ENCODE measurements at places on chromosomes 12 and 14.
A peak's percentile ranks its signal among the peaks of the same experiment; 100 is the strongest.

DNA sequence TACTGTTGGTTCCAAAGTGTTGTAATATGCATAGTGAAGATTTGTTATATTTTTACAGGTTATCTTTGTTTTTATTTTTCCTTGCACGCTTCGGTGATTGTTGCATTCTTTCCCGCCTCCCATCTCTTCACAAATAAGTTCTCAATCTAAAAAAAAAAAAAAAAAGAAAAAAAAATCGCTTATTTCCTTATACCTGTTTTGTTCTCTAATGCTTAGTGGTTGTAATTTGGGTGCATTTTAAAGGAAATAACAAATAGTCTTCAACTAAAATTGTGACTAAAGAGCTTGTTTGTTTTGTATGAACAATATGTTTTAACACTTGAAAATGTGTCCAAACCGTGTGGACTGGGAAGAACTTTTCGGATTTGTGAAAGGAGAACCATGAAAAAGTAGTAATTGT, 1.5 kb downstream of the CAND1 start:
- no peak for DNase-seq

DNA sequence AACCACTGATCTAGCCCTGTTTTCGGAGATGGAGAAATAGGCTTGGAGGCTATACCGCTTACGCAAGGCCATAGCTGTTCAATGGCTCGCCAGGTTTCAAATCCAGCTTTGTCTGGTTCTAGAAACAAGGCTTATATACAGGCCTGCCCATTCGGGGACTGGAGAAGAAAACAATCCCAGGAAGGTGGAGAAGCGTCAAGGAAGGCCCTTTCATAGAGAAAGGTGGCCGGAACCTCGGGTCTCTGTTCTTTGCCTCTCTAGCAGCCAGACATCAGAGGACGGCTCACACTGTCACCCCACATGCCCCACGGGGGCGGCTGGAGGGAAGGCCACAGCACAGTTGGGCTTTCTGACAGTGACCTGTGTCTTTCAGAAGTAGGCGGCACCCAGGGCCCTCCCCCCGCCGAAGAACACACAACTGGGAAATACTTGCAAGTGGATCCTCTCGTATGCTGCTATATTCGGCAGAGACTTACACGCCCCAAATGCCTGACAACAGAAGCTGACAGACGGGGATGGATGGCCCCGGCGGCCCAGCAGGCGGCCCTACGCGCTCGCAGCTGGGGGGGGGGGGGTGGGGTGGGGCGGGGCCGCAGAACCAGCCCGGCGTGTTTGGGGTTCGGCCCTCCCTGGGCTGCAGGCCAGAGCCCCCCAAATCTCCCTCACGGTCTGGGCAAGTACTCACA, 4.5 kb upstream of the SETD1B start:
- peak; percentile 70 for DNase-seq

DNA sequence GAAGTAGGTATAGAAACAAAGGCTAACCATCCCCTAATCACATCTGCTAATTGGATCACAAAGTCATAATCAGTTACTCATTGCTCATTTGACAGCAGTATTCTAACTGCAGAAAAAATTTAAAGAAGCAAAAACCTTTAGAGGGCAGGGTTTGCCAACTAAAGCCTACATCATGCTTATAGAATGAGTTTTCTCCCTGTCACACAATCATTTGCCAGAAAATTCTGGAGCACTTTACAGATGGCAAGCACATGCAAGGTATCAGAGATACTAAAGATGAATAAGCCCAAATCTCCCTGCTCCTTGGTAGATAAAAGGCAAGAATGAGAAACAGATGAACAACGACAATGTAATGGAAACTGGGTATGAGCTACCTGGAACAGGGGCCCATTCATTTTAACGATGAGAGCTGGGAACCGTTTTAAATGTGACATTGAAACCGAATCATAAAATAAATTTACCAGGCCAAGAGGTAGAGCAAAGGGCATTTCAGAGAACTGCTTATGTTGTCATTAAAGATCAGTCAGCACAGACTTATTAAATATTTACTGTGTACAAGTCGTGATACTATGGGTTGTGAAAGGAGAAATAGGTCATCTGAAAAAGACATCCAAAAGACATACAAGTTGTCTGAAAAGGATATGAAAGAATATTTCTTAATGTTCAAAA, 211.4 kb upstream of the ABCD2 start:
- no peak for DNase-seq

- DNase-seq: no peak
Measured at GRCh38 chr14:106414464-106414863, 888.1 kb downstream of the TMEM121 start.

DNA sequence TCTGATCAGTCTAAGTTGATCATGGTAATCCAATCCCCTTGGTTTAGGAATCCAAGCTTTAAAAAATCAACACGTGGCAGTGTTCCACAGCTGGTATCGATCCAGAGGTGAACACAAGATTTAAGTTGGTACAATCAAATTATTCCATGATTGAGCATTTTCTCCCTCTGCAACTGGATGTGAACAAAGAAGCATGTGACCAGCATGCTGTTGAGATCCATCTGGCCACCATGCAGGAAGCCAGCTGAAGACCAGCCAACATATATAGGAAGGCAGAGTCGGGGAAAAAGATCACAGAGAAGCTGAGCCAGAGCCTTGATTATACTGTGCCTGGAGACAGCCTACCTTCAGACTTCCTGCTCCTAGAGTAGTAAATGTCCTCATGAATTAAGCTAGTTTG, 158.3 kb downstream of the SEC23A start:
- no peak for DNase-seq

- no peak for DNase-seq
Measured at GRCh38 chr14:68103853-68104252, 284.3 kb downstream of the RAD51B start.

Data from epithelial cell of prostate (primary cell).